Amniotic stem cell (primary cell): ENCODE measurements at places on chromosomes 3 and 15.

- no peak for DNase-seq
These were observed 129.3 kb downstream of the RBMS3 start for GRCh38 chr3:29410220-29410619.

- DNase-seq = no peak
These were observed 27.8 kb upstream of the POLG start for GRCh38 chr15:89362203-89363101.

DNA sequence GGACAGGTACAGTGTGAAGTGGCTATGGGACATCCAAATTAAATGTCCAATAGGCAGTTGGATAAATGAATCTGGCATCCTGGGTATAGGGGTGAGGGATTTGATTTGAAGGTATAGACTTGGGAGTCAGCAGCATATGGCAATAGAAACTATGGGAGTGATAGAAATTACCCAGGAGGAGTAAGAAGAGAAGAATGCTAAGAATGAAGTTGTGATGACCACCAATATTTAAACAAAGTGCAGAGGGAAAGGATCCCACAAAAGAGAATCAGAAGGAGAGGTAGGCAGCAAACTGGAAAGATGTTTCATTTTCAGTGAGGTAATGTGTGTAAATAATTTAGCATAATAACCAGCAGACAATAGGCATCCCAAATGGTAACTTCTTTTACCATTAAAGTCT, 13.8 kb upstream of the MSL2 start:
- no peak for DNase-seq

DNA sequence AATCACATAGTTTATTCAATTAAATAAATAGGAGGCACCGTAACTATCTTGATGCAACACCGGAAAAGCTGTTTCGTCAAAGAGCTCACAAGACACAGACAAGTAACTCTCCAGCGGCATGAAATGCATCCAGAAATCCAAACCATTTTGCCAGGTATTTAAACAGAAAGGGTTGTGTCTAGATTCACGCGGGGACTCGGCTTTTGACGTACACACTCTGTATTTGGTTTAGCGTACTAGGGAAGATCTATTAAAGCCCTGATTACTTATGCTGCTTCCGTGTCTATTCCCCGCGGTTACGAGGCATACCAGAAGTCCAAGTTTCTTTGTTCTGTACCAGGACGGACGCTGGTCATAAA, 718 bp downstream of the BNIP2 start:
- DNase-seq = peak; percentile 40

- no peak for DNase-seq
These were observed 13.0 kb upstream of the CSK start for GRCh38 chr15:74768771-74769342.

DNA sequence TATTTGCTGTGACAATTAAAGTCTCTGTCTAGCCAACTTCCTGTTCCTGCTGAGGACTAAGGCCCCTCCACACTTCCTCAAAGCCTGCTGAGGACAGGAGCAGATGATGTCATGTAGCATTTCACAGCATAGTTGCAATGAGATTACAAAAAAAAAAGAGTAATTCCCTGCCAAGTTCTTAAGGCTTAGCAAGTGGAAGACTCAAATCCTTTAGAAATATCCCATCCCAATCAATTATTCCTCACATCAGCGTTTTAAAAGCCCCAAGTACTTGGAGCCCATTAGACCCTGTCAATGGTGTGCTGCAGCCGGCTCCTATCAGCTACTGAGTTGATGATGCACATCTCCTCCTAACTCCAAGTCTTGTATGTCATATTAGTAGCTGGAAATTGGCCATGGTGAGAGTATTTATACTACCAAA, 51.7 kb downstream of the TRANK1 start:
- no peak for DNase-seq

DNA sequence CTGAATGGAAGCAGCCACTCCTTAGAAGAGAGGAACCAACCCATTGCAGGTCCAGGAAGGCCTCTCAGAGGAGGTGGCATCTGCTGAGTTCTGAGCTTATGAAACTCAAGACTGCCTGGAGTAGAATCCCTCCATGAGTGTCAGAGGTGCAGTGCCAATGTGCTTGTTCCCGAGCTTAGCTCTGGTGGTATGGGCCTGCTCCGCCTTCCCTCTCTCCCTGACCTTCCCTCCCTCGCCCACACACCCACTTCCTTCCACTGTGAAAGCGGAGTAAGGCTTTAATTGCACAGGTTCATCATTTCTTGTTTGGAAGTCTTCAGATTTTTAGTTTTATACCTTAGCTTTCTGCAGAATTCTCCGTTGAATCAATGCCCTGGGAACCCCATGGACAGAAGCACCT, 208.0 kb upstream of the BHLHE40 start:
- DNase-seq = no peak
